ENCODE measurements at places on chromosomes 1 and 21.

DNA sequence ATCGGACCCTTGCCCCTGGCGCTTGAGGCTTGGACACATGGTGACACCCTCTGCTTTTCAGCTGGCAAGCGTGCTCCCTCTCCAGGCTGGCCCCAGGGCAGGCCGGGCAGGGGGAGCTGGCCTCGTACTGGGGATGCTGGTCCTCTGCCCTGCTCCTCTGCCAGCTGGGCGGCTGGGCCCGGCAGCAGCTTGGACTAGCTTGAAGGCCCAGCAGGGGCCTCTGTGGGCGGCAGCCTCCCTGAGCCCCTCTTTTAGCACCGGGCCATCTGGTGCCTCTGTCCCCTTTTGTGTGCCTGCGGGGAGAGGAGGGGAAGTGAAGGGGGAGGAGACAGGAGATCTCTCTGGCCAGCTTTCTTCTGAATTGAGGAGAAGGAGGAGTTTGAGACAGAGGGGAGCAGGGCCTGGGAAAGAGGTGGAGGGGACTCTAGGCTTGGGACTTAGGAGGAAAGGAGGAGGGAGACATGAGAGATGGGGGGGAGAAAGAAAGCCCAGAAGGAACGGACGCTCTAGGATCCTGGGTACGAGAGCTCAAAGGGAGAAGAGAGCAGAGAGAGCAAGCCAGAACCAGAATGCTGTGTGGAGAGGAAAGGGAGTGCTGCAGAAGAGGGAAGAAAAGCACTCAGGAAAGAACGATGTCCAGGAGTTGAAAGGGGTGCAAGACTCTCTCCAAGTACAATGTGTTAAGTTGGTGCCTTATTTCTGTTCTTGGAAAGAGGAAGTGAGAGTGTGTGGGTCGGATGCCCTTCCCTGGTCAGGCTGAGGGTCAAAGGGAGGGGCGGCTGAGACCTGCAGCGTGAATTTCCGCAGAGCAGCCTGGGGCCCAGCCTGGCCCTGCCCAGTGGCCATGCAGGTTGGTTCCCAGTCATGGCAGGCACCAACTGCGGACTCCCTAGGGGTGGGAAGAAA, 40.3 kb downstream of the IER5 start:
- peak; percentile 50 for DNase-seq

- DNase-seq = no peak
These were observed 68.3 kb upstream of the BCAR3 start for GRCh38 chr1:93749894-93750301.

DNA sequence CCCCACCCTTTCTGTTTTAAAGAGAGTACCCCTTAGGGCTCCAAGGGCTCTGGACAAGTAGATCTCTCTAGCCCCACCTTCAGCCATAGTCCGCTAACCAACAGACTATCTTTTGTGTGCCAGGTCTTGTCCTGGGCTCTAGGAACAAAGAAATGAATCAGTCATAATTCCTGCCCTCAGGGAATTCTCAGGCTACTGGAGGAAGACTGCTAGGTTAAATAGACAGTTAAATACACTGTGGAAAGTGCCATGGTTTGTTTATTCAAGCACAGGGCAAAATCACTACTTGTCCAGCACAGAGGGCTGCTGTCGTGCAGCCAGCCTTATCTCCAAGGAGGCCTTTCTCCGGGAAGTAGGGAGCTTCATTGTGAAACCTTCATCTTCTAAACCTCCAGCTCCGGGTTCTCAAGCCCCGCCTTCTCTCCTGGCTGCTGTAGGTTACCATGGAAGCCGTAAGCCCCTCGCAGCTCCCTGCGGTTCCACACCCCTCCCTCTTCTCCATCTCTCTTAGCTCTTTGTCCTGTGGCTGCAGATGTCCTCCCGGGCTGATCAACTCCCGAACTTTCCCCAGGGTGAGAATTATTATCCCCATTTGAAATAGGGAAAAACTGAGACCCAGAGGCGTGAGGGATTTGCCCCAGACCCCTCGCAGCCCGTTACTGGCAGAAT, 29.8 kb downstream of the SHISAL2A start:
- DNase-seq = no peak

- no peak for DNase-seq
These were observed 28.4 kb upstream of the AHCTF1 start for GRCh38 chr1:246959944-246960693.

DNA sequence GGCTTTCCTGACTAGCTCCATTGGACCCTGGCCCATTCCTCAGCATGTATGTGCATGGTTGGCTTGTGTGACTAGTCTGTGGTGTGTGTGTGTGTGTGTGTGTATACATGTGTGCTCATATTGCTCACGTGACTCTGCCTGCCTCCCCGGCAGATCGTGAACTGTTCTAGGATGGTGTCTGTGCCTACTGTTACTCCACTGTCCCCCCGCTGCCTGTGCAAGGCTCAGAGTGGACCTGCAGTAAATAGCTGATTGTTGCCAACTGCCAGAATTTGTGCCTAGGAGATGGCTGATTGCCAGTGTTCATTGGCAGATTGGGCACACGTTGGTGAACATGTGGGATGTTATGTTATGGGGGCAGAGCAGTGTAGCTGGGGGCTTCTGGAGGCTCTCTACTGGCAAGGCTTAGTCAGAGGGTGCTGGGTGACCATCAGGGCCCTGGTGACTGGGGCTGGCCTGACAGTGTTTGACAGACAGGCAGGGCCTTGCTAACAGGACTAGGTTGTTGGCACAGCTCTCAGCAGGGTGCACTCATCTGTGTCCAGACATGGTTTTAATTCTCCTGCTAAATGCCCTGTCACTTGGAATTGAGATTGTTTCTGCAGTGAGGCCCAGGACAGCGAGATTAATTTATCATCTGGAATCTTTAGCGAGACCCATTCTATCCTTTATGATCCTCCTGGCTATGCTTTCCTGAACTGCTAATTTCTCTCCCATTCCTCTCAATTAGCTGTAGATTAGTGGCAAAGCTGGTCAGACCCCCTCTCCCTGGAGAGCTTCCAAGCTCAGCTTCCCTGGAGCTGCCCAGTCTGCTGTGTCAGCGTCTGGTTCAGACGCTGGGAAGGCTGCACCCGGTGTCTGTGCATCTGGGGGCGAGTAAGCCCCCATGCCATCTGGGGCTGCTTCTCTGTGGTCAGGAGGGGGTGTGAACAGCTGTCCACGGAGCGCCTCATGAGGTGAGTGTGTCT, 20.8 kb downstream of the SLC6A17 start:
- no peak for DNase-seq

GRCh38 chr1:119046429-119046784, 58.3 kb upstream of the TBX15 start:
- DNase-seq = no peak

DNA sequence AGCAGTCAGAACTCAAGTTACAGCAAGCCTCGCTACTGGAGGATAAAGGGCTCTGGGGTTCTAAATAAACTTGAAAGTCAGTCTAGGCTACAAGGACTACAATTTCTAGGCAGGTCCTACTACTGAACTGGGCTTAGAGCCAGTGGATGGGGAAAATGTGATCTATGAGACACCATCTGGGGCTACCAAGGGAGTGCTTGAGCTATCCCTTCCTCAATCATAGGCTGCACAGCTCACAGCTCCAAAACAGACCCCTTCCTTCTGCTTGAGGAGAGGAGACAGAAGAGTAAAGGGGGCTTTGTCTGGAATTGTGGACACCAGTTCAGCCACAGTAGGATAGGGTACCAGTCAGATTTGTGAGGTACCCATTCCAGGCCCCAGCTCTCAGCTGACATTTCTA, 145.8 kb upstream of the SNX7 start:
- DNase-seq = no peak

DNA sequence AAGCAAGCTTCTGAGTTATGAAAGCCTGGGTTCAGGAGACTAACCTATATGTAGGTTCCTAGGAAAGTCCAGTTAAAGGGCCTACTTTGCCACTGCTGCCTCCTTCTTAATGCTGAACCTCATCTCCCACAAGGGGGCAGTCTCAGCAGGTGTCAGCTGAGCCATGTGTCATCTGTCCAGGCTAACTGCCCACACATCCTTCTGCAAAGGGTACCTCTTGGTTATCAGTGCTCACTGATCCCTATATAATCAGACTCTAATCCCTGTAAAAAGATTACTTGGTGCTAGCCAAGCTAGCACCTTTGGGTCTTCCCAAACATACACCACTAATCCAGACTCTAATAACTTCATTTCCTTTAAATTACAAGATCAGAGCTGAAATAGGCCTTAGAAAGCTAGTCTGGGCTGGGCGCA, 9.0 kb downstream of the PRDX1 start:
- DNase-seq = peak; percentile 52

DNA sequence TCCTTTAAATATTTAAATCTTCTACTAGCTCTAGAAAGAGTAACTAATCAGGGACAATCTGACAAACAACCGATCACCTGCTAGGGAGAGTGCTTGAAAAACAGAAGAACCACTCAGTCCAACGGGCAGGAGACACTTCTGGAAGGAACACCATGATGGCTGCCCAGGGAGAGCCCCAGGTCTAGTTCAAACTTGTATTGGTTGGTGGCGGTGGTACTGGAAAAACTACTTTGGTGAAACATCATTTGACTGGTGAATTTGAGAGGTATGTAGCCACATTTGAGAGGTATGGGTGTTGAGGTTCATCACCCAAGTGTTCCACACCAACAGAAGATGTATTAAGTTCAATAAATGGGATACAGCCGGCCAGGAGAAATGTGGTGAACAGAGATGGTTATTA, 4.8 kb upstream of the WDR47 start:
- DNase-seq = no peak

GRCh38 chr1:227342075-227342829, 24.0 kb upstream of the CDC42BPA start:
- DNase-seq = no peak

- DNase-seq = no peak
These were observed 134.2 kb downstream of the PGBD5 start for GRCh38 chr1:230291731-230292620.

GRCh38 chr21:25254491-25255174, 352.6 kb downstream of the MRPL39 start:
- no peak for DNase-seq

DNA sequence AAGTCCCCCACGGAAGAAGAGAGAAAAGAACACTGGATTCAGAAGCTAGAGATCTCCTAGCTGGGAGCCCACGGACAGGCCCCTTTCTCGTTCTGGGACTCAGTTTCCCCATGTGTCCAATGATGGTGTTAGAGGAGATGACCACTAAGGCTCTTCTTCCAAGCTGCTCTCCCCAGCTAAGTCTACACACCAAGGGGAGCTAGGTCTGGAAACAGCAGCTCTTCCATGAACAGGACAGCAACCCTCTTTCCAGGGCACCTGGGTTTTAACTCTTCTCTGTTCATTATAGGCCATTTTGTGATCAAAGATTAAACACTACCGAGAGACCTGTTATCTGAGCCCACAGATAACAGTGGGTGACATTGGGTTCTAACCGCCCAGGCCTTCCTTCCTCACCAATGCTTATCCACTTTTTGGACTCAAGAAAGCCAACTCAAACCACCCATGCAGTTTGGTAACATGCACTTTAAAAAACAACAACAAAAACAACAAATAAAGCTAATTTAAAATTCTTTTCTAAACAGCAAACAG, 85.9 kb downstream of the MRPL37 start:
- DNase-seq = no peak

DNA sequence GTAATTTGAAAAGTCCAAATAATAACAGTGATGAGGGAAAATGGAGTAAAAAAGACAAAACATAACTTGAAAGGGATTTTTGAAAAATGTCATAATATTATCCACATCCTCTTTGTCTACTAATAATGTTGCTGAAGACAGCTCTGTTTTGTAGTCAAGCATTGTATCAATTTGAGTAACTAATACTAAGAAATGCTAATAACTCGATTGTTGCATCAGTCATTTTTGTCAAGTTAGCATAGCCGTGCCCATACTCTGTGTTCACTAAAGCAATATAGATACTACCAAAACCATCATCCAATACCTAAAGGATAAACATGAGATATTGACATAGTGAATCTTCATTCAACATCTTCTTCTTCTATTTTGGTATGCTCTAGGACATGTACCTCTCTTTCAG, 17.3 kb downstream of the PDC start:
- no peak for DNase-seq

DNA sequence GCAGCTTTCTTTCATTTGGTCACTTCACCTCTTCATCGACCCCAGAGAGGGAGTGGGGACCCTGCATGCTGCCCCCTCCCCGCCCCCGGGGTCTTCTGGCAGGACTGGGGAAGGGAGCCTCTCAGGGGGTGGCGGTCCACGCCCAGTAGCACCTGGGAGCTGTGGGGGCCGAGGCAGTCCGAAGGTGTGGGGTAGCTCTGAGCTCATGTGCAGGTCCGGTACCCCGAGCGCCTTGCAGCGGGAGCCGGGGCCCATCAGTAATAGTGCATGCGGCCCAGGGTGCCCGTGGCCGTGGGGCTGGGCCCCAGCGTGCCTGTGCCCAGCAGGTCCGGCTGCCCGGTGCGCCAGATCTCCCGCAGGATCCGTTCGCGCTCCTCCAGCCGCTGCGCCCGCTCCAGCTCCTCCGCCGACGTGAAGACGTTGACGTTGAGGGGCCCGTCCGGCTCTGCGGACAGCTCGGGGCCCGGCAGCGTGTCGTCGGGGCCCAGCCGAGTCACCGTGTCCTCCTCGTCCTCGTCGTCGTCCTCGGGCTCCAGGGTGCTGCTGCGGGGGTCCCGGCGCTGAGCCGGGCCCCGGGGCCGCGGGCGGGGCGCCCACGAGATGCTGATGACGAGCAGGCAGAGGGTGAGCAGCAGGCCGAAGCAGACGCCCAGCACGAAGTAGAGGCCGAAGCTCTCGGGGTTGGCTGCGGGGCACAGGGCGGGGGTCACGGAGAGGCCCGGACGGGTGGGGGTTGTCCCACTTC, 1.2 kb downstream of the EVA1B start:
- DNase-seq = no peak

DNA sequence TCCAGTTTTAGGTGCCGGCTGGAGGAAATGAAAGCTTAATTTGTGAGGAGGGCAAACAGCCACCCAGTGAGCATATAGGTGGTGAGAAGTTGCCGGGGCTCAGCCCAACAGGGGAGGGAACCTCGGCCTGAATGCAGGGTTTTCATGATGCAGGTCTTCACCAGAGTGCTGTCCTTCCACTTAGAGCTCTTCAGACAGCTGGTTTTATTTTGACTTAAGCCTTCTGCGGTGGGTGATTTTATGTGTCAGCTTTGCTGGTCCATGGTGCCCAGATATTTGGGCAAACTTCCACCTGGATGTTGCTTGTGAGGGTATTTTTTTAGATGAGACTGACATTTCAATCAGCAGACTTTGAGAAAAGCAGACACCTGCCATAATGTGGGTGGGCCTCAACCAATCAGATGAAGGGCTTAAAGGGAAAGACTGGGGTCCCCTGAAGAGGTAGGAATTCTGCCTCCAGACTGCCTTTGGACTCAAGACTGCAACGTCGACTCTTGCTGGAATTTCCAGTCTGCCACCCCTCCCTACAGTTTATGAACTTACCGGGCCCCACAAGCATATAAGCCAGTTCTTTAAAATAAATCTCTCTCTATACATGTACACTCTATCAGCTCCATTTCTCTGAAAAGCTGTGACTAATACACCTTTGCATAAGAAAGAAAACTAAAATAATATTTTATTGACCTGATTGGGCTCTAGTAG, 72.8 kb downstream of the RHOU start:
- no peak for DNase-seq

- no peak for DNase-seq
These were observed 11.5 kb downstream of the TIAM1 start for GRCh38 chr21:31332525-31332924.

DNA sequence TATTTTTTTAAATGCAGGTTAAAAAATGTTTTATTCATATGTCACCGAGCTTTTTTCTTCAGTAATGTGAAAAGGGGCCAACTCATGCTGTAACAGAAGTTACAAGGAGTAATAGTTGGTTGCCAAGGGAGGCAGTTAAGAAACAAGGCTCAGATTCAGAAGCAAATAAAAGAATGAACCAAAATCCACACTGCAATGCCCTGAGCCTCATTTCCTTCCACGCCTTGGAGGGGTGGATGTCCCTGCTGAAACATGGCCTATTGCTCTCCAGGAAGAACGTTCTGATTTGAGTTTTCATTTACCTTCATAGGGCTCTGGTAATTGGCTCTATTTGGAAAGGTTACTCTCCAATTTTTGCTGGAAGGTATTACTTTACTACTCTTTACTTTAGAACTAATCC, 24.4 kb downstream of the ALG14 start:
- DNase-seq = no peak

Measured in mucosa of descending colon (tissue), 3 donors.